ENCODE measurements at places on chromosomes 16 and 17.
A peak's percentile ranks its signal among the peaks of the same experiment; 100 is the strongest.

- peak; percentile 90 for DNase-seq
Measured at GRCh38 chr17:8125154-8125946, 1.4 kb upstream of the HES7 start.

GRCh38 chr16:47983999-47984580 lies 171.7 kb downstream of the ABCC12 start:
- no peak for DNase-seq

- no peak for DNase-seq
Measured at GRCh38 chr16:7755347-7755882, 422.8 kb downstream of the RBFOX1 start.

DNA sequence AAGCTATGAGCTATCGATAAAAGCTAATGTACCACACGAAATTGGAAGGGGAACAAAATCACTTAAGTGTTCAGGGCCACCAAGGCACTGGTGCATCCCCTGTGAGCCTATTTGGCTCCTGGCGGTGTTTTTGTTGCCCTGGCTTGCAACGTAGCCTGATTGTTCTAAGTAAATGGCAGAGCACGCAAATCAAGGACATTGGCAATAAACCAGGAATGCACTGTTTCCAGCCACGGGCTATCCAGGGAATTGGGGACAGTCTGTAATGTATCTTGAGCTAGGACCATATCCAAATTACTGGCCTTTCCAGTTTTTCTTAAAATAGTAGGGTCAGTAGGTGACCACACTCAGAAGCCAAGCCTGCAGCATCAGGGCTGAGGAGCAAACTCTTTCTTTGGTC lies 734.0 kb downstream of the MAF start:
- DNase-seq = no peak

DNA sequence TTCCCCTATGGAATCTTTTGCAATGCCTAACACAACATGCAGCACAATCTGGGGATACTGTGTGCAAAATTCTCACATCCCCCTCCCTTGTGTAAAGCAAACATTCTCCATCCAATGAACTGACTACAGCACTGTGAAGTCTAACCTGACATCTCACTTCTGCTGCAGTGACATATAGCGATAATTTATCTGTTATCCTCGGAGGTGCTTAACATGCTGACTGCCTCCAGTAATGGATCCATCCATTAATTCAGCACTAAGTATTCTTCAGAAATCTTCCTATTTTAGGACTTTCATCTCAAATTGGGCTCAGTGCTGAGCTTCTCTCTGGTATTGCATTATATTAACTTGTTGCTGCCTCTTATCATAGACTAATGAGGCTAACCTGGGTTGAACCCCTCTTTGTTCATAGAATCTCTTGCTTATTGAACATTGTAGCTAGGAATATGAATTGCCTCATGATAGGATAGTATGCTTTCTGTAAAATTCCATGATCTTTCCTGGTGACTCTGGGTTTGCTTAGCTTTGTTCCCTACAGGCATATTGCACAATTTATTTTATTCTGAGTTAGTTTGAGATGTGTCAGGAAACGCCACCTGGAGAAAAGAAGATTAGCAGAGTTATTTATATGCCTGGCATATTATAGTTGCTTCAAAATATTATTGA lies 187.9 kb downstream of the CNTNAP4 start:
- no peak for DNase-seq

- DNase-seq = no peak
Measured at GRCh38 chr16:11479916-11480315, 106.8 kb downstream of the LITAF start.

DNA sequence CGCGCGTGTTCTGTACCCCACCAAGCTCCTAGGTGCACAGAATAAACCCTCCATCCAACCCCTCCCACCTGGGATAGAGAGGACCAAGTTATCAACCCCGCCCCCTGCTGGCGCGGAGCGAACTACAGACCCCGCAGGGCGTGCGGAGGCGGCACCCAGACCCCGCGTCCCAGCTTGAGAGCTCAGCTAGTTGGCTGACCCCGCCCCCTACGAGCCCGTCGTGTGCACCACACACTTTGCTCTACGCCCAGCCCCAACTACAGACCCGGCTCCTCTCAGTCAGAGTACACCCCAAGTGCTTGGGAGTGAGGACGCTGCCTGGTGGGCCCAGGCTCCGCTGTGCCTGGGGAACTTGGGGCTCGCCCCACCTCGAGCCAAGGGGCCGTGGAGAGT lies 1.5 kb downstream of the GRIN2A start:
- DNase-seq = peak; percentile 34

DNA sequence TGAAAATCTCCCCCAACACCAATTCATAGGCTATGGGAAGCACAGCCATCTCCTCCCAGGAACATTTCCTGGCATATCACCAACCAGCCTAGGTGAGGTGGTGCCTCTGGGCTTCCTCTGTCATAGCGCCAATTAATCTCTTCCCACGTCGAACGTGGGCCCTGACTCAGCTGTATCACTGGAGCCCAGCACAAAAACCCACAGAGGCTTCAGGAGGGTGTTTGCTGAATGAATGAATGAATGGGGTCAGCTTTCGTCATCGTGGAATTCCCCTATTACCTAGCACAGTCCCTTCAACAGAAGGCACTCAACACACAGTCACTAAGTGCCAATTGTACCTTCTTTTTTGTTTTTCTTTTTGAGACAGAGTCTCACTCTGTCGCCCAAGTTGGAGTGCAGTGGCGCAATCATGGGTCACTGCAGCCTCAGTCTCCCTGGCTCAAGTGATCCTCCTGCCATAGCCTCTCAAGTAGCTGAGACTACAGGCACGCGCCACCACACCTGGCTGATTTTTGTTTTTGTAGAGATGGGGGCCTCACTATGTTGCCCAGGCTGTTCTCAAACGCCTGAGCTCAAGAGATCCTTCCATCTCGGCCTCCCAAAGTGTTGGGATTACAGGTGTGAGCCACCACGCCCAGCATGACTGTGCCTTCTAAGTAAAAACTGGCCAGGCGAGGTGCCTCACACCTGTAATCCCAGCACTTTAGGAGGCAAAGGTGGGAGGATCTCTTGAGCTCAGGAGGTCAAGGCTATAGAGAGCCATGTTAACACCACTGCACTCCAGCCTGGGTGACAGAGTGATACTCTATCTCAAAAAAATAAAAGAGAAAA lies 4.1 kb downstream of the ZNF688 start:
- no peak for DNase-seq

DNA sequence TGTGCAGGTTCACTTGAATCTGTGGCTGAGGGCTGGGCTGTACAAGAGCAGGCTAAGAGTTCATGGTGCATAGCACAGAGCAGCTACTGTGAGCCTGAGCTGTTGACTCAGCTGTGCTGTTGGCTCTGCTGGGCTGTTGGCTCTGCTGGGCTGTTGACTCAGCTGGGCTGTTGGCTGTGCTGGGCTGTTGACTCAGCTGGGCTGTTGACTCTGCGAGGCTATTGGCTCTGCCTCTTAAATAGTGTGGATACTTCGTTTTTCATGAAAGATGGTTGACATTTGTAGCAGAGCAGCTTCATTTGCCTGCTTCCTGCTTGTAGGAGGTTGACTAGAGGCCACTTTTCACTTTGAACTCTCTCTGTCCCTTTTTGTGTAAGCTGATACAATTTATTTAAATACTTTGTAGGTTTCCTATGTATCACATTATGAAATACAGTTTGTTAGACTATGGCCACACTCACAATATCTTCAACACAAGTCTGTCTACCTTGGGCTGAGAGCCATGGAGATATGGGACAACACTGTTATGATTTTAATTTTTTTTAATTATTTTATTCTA lies 40.3 kb upstream of the CCNF start:
- no peak for DNase-seq

Measured in right hindlimb (tissue), 1 donor.